ENCODE measurements at places on chromosomes 3 and 15. TPM values are rescaled to one million over a fixed set of nuclear protein-coding genes. Genes with fewer than 3 reads are reported as not detected.

- DNase-seq: no peak
These were observed 4.4 kb downstream of the PRSS50 start for GRCh38 chr3:46713050-46713897.

- no peak for DNase-seq
These were observed 121.7 kb downstream of the CHDH start for GRCh38 chr3:53724566-53724965.

- no peak for DNase-seq
These were observed 327.9 kb upstream of the CTNNB1 start for GRCh38 chr3:40871394-40871793.

DNA sequence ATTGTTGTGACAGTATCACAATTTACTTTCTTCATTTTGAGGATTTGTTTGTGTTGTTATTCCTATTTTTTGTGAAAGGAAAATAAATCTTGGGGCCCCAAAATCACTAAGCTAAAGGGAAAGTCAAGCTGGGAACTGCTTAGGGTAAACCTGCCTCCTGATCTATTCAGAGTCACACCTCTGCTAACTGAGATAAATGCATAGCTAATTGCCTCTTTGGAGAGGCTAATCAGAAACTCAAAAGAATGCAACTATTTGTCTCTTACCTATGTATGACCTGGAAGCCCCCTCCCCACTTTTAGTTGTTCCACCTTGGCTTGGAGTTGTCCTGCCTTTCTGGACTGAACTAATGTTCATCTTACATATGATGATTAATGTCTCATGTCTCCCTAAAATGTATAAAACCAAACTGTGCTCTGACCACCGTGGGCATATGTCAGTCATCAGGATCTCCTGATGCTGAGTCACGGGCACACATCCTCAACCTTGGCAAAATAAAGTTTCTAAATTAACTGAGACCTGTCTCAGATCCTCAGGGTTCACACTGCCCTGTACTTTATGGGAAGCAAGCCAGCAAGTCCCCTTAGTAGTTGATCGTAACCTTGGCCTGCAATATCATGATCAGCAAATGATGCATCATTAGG lies 523.2 kb upstream of the GOLIM4 start:
- DNase-seq: no peak

DNA sequence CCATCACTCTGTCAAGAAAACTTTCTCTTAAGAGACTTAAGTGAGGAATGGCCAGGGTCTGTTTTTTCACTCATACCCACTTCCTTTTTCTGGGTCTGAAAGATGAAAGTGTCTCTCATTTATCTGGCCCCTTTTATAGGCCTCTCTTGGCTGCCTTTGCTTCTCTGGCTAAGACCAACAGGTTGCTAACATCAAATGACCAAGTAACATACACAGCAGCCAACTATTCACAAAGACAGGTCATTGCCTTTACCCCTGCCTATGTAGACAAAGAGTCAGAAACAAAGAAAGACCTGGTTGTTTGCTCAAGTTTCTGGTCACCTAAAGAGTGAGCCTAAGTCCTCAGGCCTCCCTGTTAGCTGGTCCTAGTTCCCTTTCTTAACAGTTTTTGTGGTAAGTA lies 24.0 kb upstream of the CSTA start:
- DNase-seq: no peak

GOLGA8N gene
- total RNA-seq: 21.3 TPM

LRRIQ4 gene
- not detected for total RNA-seq

HACD2 gene
- total RNA-seq: 38.0 TPM

DNA sequence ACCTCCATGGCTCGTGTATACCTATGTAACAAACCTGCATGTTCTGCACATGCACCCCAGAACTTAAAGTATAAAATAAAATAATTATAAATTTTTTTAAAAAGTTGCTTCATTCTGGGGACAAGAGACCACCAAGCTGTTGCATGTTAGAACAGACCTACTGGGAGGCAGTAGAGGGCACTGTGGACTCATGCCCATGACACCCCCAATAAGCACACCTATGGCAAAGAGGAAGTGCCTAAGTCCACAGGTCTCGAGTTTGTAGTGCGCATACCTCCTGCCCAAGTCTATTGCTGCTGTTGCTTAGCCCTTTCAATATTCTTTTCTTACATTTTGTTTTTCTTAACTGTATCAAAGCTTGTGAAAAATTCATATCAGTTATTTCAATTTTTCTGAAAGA lies 267.9 kb upstream of the THBS1 start:
- DNase-seq: no peak

DNA sequence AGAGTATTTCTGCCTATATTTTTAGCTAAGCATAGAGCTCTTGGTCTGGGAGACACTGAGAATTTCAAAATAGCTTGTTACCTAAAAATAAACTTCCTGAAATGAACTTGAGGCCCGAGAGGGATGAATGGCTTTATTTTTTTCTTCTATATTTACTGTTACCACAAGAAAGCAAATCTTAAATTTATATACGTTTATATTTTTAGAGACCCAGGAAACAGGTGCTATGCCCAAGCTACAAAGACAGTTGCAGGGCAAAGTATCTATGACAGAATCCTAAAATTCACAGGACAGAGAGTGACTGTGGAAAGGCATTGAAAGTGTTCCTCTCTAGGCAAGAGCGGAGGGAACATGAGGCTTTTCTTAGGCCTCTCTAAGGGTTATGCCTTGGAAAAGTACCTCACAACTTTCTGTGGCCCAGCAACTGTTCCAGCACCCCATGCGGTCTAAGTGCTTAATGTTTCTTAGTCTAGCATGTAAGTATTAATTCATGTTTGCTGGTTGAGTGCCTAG lies 36.5 kb downstream of the TGFBR2 start:
- no peak for DNase-seq

GRCh38 chr15:91884606-91885005 lies 31.1 kb downstream of the SLCO3A1 start:
- no peak for DNase-seq

DNA sequence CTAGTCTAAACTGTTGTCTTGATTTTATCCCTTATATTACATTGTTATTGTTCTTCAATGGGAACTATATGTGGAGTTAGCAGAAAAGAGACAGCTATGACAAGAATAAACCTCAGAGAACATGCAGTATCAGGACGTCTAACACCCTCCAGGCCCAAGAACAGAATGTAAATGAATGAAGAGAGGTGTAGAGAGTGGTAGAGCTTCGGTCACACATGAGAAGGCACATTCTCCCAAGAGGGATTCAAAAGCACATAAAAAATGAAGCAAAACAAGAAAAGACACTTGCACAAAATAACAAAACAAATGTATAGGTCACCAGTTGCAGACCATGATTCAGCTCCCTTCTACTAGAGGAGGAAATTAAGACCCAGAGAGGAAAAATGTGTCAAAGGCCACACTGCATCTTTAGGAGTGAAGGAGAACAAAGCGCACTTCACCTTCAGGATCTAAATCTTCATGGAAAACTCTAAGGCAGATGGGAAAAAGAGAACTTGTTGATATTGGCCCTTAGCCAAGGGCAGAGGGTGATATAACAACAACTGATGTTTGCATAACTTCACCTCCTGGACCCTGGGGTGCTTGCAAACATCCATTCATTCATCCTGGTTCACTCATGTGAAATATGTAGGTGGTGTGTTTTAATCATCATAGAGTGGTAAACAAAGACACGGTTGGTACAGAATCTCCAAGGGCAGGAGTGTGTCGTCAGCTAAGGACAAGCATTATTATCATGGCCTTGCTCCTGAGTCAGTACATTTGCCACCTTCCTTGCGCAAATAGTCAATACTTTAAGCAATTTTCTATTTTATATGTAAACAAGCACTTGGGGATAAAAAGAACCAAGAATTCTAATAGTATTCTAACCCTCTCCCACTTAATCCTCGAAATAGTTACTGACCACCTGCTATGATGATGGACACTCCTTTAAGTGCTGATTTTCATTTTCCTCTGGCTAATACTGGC lies 8.8 kb downstream of the NEK10 start:
- no peak for DNase-seq
